ENCODE measurements at places on chromosomes 2 and 18.

DNA sequence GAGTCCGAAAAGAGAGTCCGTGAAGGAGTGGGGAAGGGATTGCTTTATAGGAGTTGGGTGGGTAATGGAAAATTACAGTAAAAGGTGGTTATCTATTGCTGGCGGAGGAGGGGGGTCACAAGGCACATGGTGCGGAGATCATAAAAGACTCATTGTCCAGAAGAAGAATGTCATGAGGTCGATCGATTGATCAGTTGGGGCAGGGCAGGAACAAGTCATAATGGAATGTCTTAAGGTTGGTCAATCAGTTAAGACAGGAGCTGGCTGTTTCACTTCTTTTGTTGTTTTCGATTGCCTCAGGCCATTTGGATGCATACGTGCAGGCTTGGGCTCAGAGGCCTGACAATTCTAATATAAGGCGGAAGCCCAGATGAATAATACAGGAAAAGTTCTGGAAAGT is 473.0 kb upstream of the TNP1 start:
- no peak for DNase-seq

DNA sequence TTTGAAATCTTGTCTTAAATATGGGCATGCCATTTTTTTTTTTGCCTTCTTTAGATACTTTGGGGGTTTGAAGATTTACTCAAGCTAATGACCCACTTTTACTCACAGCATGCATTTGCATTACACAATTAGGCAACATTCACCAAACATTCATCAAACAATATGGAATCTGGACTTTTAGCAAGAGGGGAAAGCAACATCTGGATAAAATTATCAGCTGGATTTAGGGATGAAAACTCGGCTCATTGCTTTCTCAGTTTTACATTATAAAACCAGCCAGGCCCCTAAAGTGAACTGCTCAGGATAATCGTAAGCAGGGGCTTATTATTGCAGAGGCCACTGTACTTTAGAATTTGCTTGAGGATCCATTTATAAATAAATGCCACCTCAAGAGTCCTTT is 44.7 kb downstream of the SOX11 start:
- no peak for DNase-seq

DNA sequence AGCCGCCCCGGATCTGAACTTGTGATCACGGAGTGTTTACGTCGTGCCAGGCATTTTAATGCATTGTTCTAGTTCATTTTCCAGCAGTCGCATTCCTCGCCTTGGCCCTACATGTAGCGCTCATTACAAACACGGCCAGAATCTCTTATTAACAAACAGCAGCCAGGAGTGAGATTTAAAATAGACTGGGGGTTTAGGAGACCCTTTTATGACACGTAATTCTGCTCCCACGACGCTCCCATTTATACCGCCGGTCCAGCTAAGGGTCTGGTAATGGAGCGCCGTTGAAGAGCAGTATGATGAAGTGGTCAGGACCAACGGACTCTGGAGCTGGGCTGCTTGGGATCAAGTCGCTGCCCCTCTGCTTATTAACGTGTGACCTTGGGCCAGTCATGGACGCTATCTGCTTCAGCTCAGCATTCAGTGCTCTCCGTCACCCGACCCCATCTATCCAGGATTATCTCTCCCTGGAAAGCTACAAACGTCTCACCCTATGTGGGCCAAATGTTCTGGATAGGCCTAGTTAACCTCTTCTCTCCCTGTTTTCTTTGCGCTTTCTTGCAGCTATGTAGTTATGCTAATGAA is 745 bp downstream of the MSH2 start:
- DNase-seq, result no peak

DNA sequence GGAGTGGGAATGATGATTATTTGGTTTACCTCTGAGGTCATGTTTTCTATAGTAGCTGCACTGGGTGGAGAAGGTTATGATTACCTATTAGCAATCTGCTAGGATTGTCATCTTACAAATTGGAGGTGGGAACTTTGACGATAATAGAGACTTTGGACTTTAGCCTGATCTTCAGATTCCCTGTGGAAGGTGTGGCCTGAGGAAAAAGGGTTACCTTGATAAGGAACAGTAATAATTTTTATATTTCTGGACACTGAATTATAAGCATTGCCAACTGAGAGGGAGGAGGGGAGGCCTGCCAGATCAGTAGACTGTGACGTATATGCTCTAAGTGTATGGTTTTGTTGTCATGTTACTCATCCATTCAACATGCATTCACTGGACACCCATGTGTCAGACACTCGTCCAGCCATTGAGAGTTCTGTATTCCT is 183.4 kb upstream of the FOSL2 start:
- DNase-seq, result no peak

GRCh38 chr2:111534910-111535352 is 349.1 kb downstream of the ANAPC1 start:
- no peak for DNase-seq

DNA sequence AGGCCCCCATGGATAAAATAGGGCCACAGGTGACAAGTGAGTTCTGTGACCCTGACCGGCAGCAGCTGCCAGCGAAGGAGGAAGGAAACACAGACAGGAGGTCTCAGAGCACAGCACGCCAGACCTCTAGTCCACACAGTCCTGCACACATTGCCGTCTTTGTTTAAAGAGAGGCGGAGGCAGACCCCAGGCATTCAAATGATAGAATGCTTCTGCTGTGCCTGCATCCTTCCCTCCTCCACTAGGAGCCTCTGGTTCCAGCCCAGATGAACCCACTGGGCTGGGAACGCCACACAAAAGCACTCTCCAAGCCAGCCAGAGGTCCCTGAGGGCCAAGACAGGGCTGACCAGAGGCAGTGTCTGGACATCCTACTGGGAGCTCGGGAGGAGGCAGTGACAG is 118.7 kb downstream of the KLHL29 start:
- DNase-seq, result no peak

GRCh38 chr18:46452820-46453219 is 204.2 kb downstream of the LOXHD1 start:
- DNase-seq, result no peak

DNA sequence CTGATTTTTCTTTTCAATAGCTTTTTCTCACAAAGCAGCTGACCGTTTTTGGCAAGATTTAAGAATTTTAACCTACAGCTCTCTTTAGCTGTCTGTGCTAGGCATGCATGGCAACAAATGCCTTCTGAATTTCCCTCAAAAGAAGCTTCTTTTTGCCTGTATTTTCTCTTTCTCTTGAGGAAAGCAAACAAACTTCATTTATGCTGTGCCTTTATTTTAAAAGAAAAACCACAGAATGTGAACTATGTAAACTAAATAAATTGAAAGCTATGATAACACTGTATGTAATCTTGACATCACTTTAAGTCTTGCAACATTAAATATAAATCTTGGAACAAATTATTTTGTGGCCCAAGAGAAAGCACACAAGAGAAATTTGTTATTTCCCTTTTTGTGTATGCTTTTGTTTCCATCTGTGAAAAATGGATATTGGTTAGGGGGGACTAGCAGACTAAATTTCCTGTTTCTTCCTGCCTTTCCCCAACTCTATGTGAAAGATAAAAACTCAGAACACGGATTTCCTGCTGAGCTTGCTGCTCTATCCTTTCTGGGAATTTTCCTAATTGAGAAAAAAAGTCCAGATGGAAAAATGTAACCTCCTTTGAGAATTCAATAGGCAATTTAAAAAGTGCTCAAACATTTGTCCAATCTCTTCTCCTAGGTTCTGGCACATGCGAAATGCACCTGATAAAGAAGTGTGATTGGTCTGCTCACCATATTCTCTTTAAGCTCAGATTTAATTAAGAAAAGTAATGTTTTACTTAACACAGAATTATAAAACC is 20.9 kb upstream of the TFPI start:
- no peak for DNase-seq

Measured in activated CD8-positive, alpha-beta memory T cell treated with anti-CD3 and anti-CD28 coated beads, Interleukin-2, amount 50 U/mL, for 4 hours (primary cell).